ENCODE measurements at places on chromosomes 5 and 9.

- peak; percentile 81 for DNase-seq
These were observed 1.4 kb downstream of the LRSAM1 start for GRCh38 chr9:127452691-127453090.

DNA sequence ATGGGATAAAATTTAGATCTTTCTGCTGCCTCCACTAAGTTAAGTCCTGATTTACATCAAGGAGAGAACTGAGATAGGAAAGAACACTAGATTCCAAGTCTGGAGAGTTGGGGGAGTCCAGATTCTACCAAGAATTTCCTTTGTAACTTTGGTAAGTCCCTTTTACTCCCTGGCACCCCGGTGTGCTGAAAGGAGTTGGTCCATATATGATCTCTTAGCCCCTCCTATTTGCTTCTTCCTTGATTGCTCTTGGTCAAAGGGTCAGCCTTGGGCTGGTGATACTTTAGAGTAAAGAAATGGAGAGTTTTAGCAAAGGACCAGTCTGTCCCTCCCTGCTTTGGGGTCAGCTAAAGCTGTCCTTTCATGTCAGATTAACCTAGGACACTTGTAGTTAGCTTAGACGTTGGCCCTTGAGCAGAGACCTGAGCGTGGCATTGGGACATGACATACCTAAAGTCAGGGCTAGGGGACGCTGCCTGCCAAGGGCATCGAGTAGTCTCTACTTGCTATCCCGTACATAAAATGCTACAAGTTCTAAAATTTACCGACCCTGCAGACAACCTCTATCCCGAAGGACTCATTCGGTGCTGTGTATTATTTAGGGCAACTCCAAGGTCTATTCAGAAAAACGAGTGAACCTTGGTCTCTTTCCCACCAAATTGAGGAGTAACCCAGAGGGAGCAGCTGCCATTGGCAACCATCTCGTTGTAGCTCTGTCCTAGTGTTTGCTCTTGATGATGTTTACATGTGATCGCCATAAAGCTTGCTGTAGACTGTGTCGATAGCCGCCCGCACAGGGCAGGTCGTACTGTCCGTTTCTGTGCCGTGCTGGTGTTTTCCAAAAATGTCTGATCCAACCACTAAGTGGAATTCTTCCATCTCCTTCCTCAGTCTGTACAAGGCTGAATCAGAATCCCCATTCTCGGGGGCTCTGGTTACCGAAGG lies 94.4 kb downstream of the PDE6A start:
- no peak for DNase-seq

GRCh38 chr9:25322142-25322541 lies 356.1 kb downstream of the TUSC1 start:
- DNase-seq: no peak

- DNase-seq: no peak
These were observed 15.2 kb downstream of the EHMT1 start for GRCh38 chr9:137634016-137634415.

DNA sequence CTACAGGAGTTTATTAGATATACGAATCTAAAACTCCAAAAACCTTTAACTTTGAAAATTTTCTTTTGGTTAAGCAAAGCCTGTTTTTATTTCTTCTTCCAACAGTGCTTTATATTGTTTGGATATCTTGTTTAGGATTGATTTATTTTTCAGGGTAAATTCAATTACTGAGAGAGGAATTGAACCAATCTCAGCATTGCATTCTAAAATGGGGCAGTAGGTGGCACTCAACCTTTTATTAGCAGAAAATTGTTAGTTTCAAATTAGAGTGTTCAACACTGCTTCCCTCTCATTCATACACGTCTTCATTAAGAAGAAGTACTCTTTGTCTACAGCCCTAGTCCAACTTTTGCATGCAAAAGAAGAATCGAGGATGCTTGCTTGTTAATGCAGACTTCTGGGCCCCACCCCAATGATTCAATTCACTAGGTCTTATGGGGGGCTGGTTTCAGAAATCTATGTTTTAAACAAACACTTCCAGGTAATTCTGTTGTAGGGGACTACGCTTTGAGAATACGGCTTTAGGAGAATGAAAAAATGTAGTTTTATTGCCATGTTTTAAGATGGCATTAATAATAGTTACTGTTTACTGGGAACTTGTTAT lies 26.6 kb downstream of the MRPL22 start:
- no peak for DNase-seq

- no peak for DNase-seq
These were observed 6.7 kb downstream of the NRARP start for GRCh38 chr9:137295238-137295811.

GRCh38 chr9:124262649-124262972 lies 4.9 kb downstream of the NEK6 start:
- no peak for DNase-seq

- DNase-seq: peak; percentile 55
These were observed 63.3 kb downstream of the FREM1 start for GRCh38 chr9:14846871-14847311.

- DNase-seq: no peak
These were observed 4.5 kb downstream of the OBP2A start for GRCh38 chr9:135550344-135550918.

GRCh38 chr5:140338336-140338735 lies 8.1 kb downstream of the HBEGF start:
- DNase-seq: no peak

DNA sequence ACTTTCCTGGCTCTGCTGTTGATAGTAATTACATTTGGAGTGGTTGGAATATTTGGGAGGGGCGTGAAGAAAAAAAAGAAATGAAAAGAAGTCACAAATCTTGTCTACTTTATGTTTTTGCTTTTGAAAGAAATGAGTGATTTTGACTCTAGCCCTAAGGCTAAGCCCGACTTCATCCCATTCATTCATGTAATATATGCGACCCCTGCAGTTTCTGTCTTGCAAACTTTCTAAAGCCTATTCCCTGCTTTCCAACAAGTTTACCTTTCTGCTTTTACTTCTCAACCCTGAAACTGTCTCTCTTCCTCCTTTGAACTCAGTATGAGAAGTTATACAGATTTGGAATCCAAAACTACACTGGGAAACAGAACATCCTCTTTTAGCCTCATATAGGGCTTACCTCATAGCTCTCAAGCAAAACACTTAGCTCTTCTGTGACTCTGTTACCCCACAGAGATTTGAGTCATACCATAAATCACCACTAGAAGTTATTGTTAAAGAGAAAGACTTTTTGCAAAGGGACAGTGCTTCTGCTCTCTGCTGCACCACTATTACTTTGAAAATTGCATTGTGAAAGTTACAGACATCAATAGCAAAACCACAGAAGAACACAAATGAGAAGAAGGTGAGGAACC lies 1.6 kb downstream of the CFAP95 start:
- no peak for DNase-seq

DNA sequence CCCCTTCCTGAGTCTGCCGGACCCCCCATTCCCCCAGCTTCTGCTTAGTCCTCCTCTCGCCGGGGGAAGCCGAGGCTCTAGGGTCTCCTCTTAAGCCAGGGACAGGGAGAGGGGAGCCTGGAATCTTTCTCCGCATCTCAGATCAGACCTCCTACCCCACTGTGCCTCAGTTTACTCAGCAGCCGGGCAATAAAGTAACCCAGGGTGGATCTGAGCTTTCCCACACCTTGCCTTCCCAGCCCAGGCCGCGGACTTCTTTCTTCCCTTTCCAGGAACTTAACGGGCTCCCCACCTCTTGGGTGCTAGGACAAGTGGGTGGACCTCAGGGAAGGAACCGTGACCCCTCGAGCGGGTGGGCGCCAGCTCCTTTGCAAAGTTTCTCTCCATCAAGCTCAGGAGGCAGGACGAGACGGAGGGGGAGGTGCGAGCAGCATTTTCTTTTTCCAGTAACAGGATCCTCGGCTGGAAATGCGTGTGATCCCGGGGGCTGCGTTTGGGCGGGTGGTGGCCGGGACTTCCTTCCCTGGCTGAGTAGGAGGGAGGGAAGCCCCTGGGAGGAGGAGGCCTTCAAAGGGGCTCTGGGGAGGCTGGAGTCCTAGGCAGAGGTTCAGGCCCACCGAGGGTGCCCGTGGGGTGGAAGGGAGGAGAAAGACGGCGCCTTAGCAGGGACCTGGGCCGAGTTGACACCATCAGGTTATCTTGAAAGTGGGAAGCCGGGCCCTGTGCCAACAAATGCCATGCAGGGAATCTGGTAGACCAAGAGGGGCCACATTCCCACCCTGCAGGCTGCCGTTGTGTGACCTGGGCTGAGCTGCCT lies 795 bp downstream of the DAB2IP start:
- no peak for DNase-seq

DNA sequence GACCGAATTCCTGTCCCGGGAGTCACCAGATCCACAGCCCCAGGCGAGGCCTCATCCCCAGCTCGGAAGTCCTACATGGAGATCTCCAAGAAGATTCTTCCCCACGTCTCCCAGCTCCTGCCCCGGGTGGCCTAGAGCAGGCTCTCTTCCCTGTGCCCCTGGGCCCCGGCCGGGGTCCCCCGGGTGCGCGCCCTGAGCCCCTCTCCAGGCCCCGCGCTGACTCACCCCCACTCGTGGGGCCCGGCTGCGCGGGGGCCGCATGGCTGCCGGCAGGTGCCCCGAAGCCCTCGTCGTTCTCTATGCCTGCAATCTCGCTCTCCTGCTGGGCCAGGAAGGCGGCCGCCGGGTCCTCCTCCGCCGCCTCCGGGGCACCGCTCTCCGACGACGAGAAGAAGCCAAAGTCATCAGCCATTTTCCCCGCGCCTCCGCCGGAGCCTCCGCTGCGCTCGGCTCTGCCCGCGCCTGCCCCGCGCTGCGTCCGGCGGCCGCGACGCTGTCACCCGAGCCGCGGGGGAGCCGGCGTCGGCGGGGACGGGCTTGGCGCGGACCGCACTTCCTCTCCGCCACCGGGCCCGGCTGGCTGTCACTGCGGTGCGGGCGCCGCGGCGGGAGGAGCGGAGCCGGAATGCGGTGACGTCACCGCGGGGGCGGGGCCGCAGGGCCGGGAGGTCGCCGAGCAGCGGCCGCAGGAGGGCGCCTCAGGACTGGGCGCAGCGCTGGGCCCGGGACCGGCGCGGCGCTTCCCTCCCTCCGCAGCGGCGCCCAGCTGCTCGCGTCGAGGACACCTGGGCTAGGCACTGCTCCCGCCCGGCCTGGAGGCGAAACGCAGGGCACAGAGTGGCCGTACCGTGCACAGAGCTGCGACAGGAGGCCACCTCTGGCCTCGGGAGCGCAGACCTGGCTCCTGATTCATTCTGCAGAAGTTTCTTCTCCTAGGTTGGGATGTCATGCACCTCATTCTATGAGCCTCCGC lies at the start of gene CLTB:
Gene CLTB, minus strand, starts transcription at position 588 of the 973 bp plus-strand sequence. Its CDS starts 176 bp downstream, at position 412.
- peak; percentile 84 for DNase-seq

DNA sequence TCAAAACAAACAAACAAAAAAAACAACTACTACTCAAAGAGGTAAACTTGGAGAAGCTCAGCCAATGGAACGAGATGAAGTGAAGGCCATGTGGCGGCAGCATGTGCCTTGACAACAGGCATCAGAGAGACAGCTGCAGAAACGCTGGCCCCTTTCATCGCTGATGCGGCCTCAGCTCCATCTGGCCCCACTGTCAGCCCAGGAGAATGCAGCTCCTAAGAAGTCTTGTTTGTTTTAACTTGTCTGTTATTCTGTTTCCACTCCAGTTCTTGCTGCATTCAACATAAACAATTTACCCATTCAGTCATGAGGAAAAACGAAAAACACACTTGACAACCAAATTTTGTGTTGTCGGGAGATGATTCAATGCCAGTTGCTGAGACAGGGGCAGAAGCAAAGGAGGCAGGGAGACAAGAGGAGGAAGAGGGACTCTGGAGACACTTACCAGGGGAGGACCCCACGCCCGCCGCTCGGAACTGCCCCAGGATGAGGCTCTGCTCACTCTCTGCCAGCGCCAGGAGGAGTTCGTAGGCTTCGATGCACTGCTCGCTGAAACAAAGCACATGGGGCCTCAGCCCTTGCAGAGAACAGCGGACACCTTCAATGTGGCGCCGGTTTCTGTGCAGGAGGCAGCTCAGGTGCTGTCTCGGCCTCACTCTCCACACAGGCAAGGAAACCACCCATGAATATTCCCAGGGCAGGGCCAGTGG lies 91.2 kb downstream of the DCP2 start:
- no peak for DNase-seq

- DNase-seq: no peak
These were observed 47.4 kb downstream of the EXOSC2 start for GRCh38 chr9:130741024-130741305.

GRCh38 chr9:91589101-91589553 lies 165.5 kb upstream of the NFIL3 start:
- DNase-seq: no peak

DNA sequence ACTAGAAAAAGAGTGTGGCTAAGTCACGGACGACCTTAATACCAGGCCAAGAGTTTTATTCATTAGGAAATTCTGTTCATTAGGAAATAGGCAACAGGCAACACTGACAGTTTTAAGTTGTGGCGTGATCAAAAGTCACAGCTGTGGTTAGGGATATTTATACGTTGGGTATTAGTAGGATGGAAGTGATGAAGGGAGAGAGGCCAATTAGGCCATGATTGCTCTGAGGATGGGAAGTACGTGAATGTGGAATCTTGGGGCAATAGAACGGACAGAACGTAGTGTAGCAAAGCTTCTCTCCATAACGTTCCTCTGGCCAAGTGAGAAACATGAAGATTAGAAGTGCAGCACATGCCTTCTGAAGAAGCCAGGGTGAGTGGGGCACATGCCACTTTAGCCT lies 290.1 kb upstream of the ZNF608 start:
- no peak for DNase-seq

DNA sequence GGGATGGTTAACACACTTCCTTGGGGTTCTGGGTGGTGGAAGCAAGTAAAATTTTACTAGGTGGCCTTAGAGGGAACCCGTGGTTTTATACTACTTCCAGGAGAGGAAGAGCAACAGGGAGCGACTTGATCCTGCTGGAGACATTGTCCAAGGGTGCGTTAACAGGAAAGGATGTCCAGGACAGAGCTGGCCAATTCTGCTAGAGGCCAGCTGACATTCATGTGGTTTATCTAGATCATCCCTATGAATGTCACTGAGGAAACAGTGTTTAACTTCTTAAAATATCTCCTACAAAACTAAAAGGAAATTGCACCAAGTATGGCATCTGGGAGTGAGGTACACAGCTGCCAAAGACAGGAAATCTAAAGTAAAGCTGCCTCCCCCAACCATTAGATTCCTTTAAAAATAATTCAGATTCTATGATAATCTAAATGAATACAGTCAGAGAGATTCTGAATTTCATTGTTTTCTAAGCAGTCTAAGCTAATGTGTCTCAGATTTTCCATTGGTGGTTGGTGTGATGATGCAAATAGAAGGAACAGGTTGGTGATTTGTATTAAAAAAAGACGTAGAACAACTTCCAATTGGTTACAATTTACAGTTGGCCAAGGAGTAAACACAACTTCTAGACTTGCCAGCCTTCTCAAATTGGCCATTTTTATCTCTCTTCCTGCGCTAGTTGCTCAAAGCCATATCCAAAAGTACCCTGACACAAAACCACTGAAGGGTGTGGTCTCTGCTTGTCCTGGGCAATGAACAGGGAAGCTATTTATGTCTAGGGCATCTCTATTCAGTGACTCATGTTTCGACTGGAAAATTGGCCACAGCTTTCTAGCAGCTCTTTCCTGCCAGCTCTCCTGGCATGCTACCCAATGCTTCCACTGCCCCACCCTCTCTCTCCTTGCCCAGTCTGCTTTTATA lies 574.7 kb upstream of the MEF2C start:
- DNase-seq: peak; percentile 51

GRCh38 chr5:64570395-64570996 lies 64.7 kb downstream of the RGS7BP start:
- DNase-seq: no peak

Data from SHP77 (cell line).